ENCODE measurements at places on chromosomes 2 and 18.

DNA sequence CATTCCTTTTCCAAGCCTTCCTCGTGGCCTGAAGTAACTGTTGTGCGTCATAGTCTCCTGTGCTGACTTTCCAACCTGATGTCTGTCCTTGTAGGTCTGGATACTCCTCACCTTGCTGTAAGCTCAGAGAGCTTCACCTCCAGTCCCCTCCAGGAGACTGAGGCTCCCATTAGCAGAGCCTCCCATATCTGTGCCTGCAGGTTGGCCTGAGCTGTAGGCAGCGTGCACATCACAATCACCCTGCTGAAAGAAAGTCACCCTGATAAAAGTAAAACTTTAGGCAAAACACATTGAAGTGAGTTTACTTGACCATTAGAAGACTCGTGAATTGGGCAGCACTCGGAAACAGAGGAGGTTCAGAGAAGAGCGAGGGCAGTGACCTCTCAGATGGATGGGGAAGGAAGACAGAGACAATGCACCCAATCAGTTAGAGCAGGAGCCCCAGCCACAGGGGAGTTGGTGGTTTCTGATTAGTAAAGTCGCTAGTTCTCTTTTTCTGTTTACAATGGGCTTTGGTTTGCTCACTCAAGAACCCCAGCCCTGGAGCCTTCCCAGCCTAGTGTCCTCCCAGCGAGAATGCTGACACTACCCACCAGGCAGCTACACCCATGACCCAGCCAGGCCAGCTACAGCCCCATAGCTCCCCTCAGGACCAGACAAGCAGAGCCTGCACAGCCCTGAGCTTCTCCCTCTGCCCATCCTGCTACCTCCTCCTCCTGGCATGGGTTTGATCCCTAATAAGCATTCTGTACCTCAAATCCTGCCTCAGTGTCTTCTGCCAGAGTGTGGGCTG lies 12.1 kb upstream of the TPO start:
- DNase-seq, result no peak

GRCh38 chr2:46352621-46353020 lies 55.4 kb downstream of the EPAS1 start:
- DNase-seq, result no peak

DNA sequence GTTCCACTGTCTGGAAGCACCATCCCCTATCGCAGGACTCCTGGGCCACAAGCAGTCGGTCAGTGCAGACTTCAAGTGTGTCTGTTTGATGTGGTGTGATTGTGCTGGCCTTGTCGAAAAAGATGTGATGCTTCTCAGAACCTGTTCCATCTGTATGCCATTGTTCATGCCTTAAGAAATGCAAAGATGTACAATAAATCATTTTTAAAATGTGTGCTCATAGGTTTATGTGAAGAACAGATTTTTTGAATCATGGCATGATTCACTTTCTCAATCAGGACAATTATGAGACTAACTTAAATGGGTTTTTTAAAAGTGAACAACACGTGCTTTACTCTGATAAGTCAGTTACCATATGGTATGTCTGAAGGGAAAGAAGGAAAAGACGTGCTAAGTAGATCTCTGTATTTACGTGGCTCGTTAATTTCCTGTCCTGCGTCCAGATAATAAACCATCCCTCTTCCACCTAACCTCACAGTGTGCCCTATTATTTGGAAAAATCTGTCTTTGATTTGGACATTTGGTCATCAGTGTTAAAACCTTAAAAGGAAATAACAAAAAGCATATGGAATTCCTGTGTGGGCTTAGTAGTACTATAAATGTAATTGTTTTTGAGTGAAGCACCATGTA lies 54.9 kb downstream of the PRKRA start:
- peak; percentile 34 for DNase-seq

- peak; percentile 7 for DNase-seq
Measured at GRCh38 chr2:47631792-47632398, 151.1 kb upstream of the MSH6 start.

DNA sequence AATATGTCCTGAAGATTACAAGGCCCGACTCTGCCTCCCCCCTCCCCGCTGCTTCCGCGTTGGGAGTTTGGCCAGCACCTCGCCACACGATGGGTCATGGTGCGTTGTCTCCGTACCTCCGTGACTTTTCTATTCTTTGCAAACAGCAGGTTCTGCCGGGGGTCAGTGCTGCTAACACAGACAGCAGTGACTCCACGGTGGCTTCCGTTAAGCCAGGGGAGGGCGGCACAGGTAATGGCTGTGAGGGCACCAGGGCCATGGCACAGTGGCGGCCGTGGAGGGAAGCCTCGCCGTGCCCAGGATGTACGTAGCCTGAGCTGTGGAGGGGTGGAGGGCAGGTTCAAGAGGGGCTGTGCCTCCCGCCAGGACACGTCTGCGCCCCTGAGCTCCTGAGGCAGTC lies 115.5 kb downstream of the NFATC1 start:
- no peak for DNase-seq

DNA sequence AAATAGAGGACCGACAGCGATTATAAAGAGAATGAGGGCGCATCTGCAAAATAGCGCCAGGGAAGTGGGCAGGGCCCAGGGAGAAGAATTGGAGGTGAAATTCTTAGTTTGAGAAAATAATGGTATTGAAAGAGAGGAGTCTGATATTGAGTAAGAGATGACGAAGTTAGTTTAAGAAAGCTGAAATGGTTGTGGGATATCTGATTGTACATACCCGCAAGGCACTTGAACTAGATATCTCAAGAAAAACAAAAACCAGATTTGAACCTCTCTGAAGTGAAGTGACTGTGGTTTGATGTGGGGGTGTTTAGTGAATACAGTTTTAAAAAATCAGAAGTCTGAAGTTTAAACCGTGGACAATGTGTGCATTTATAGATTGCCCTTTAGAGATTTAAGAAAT lies 38.9 kb downstream of the ZNF532 start:
- DNase-seq, result no peak

DNA sequence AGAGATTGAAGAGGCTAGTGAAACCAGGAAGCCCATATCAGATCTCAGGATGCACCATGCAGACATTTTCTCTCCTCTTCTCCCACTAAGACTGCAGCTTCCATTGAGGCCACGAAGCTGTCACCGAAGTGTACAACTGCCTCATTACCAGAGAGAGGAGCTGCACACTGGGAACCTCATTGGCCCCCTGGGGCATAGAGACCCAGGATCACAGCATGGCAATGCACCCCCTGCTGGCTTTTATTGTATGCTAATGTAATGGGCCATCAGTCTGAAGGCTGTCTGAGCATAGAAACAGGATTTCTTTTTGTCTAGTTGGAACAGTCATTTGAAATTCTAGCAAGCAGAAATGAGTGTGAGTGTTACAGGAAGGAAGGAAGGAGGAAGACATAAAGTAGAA lies 861.6 kb upstream of the CELF4 start:
- DNase-seq, result no peak

DNA sequence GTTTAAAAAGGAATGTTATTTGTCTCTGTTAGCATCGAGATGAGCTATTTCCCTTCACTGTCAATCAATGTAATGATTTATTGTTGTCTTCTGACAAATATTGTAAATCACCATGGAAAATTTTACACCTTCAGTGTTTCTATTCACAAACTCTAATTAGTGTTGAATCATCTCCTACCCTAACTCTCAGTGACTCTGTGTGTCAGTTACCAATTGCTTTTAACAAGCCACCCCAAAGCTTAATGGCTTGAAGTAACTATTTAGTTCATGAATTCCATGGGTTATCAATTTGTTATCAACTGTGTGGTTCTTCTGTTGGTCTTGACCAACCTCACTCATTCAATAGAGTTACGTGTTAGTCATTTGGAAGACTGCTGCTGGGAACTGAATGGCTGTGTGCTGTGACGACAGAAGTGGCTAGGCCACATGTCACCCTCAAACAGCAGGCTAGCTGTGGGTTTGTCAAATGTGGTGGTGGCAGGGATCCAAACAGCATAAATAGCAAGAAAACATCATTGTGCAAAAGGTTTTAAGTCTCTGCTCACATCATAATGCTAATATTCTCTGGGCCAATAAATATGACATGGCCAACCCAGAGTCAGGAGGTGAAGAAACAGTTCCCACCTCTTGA lies 910.8 kb upstream of the CDH2 start:
- DNase-seq, result no peak

DNA sequence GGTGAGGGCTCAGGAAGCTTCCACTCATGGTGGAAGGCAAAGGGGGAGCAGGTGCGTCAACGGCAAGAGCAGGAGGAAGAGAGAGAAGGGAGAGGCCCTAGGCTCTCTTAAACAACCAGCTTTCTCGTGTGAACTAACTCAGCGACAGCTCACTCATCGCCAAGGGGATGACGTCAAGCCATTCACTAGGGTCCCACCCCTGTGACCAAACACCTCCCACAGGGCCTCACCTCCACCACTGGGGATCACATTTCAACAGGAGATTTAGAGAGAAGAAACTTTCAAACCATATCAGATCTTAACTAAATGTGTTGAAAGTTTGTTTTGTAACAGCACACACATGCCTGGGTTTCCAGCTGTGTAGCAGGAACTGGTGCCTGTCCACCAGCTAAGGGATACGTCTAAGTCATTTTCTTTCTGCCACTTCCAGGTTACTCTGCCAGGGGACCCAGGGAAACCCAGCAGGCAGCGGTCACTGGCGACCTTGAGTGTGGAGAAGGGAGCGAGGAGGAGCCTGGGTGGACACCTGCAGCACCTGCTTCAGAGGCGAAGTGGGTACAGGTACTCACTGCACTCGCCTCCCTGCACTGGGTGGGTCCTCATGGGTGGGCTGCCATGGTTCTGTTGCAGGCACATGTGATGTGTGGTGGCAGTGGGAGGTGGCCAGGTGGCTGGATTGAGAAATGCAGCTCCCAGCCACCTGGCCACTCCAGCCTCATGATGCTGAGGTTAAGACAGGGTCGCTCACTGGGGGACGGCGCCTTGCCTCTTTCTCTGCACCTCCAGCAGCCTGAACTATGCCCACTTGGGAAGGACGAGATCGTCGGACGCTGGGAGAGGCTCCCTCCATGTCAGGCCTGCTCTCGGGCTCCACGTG lies 8.4 kb upstream of the GPC1 start:
- no peak for DNase-seq

DNA sequence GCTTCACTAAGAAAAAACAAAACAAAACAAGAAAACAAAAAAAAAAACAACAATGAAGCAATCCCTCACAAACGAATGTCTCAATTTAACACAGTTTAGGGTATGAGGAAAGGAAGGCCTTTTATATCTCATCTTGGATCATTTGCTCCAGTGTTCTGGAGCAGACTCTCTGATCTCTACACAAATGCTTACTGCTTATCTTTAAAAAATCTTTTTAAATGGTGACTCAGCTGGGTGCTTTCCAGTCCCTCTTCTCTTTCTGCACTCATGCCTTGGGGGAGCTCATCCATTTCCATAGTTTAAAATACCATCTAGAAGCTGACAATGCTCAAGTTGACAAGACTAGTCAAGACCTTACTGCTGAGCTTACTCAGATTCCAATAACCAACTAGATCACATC lies 56.2 kb downstream of the ETAA1 start:
- DNase-seq, result no peak

GRCh38 chr2:110946902-110947301 lies 173.8 kb upstream of the BCL2L11 start:
- no peak for DNase-seq

GRCh38 chr2:62180975-62181374 lies 14.9 kb upstream of the B3GNT2 start:
- DNase-seq, result no peak

- no peak for DNase-seq
Measured at GRCh38 chr2:31729065-31729439, 148.3 kb upstream of the SRD5A2 start.

GRCh38 chr2:187976986-187977333 lies 314.7 kb upstream of the GULP1 start:
- DNase-seq, result no peak
